SJCRH30 (cell line): ENCODE measurements at places on chromosomes 13 and 19.

GRCh38 chr19:4357921-4358326, 14.6 kb downstream of the MPND start:
- H3K36me3 ChIP-seq: peaks cover 13% of the 10 kb centered on the region
- H3K4me1 ChIP-seq: no peaks in the 10 kb centered on the region
- H3K27me3 ChIP-seq: no peaks in the 10 kb centered on the region
- DNase-seq: no peak
- H3K27ac ChIP-seq: no peak overlapping the region

GRCh38 chr19:1736927-1737326, 16.4 kb upstream of the ONECUT3 start:
- no peak overlapping the region for H3K27ac ChIP-seq
- peaks cover 8% of the 10 kb centered on the region; the same call in 1 of the 2 replicates for H3K27me3 ChIP-seq
- DNase-seq: no peak
- H3K4me1 ChIP-seq: no peaks in the 10 kb centered on the region
- H3K36me3 ChIP-seq: no peaks in the 10 kb centered on the region
- H3K4me3 ChIP-seq: no peak overlapping the region

DNA sequence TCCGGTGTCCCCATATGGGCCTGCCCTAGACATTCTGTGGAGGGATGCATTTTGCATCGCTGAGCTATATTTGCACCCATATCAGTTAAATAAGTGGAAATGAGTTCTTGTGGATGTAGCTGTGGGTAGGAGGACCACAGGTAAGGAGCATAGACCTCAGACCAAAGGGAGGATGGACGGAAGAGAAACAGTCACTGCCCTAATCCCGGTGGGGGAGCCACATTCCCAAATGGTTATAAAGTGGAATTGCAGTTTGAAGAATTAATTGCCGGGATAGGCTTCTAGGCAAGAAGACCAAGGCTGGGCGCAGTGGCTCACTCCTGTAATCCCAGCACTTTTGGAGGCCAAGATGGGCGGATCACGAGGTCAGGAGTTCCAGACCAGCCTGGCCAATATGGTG, 1.8 kb downstream of the SDHAF1 start:
- no peak overlapping the region for H3K27ac ChIP-seq
- DNase-seq: no peak
- peaks cover 3% of the 10 kb centered on the region; the same call in 1 of the 2 replicates for H3K4me1 ChIP-seq
- H3K27me3 ChIP-seq: no peaks in the 10 kb centered on the region

- no peak overlapping the region for H3K4me3 ChIP-seq
- DNase-seq: peak; percentile 44
- no peaks in the 10 kb centered on the region for H3K36me3 ChIP-seq
- no peak overlapping the region for H3K27ac ChIP-seq
These were observed 26.2 kb downstream of the OPA3 start for GRCh38 chr19:45558399-45558878.

DNA sequence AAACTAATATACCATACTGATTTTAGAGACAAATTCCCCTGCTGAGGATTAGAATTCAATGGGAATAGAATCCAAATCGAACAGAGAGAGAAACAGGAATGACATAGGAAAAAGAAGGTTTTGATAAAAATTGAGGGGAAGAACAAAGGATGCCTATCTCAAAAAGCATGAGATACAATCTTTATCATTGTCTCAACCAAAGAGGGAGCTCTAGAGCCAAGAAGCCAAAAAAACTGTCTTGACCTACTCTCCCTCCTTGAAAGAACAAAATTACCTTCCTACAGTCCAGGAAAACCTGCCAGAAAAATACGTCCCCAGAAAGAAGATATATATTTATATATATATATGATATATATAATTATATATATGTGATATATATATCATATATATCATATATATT, 39.2 kb upstream of the MIR17HG start:
- no peak overlapping the region for H3K4me3 ChIP-seq
- no peaks in the 10 kb centered on the region for H3K4me1 ChIP-seq
- no peaks in the 10 kb centered on the region for H3K27me3 ChIP-seq
- H3K27ac ChIP-seq: no peak overlapping the region
- DNase-seq: no peak

DNA sequence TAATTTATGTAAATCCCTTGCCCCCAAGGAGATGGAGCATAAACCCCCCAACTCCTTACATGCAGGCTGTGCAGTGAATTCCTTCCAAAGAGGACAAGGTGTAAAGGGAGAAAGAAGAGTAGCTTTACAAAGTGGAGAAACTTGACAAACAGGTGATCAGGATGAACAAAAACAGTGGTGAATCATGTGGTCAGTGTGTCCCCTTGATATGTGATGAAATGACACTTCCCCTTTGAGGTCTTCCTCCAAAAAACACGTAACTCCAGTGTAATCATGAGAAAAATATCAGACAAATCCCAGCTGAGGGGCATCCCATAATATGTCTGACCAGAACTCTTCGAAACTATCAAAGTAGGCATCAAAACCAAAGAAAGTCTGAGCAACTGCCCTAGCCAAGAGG, 29.5 kb upstream of the AKT2 start:
- peaks cover 30% of the 10 kb centered on the region for H3K36me3 ChIP-seq
- H3K27ac ChIP-seq: no peak overlapping the region
- H3K27me3 ChIP-seq: no peaks in the 10 kb centered on the region
- no peaks in the 10 kb centered on the region for H3K4me1 ChIP-seq

GRCh38 chr19:33293255-33294057, 8.9 kb downstream of the CEBPA start:
- DNase-seq: peak; percentile 70
- no peaks in the 10 kb centered on the region for H3K27me3 ChIP-seq
- no peaks in the 10 kb centered on the region for H3K36me3 ChIP-seq
- peak overlapping the region; percentile 43 for H3K4me3 ChIP-seq
- peak overlapping the region; percentile 90 for H3K27ac ChIP-seq

GRCh38 chr19:41441321-41441945, 1.5 kb upstream of the ERICH4 start:
- H3K4me3 ChIP-seq: no peak overlapping the region
- no peak overlapping the region for H3K27ac ChIP-seq
- H3K4me1 ChIP-seq: 0 out of 2 replicates have a peak, but pooled peaks cover 2% of the 10 kb centered on the region
- no peak for DNase-seq
- H3K27me3 ChIP-seq: no peaks in the 10 kb centered on the region; the same call in 1 of the 2 replicates

DNA sequence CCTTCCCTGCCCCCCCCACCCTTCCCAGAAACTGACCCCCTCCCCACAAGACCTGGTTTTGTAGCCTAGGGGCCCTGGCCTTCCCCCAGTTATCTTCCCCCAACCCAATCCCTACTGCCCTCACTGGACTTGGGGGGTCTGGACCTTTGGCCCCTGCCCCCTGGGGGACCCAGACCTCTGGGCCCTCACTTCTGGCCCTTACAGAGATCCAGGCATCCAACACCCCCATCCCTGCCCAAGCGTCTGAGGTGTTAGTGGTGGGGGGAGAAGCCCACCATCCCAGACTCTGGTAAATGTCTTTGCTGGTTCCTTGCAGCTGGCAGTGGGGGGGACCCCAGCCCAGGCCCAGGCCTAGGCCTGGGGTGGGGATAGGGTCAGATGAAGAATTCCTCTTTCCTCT, 3.5 kb upstream of the ZNF428 start:
- no peaks in the 10 kb centered on the region for H3K36me3 ChIP-seq
- H3K27me3 ChIP-seq: no peaks in the 10 kb centered on the region
- no peak for DNase-seq

GRCh38 chr13:80716610-80717081, 375.7 kb upstream of the SPRY2 start:
- no peak overlapping the region for H3K27ac ChIP-seq
- DNase-seq: peak; percentile 32
- no peaks in the 10 kb centered on the region for H3K27me3 ChIP-seq
- no peak overlapping the region for H3K4me3 ChIP-seq
- H3K4me1 ChIP-seq: 0 out of 2 replicates have a peak, but pooled peaks cover 3% of the 10 kb centered on the region
- no peaks in the 10 kb centered on the region for H3K36me3 ChIP-seq
